HCEC 1CT (cell line): ENCODE measurements at places on chromosomes 3 and 15.

- DNase-seq, result no peak
Observed at GRCh38 chr3:56744016-56744415, 57.7 kb downstream of the ARHGEF3 start.

- no peak for DNase-seq
Observed at GRCh38 chr3:5001135-5001534, 21.9 kb downstream of the BHLHE40 start.

- DNase-seq, result no peak
Observed at GRCh38 chr3:133856316-133856715, 39.4 kb downstream of the RAB6B start.

DNA sequence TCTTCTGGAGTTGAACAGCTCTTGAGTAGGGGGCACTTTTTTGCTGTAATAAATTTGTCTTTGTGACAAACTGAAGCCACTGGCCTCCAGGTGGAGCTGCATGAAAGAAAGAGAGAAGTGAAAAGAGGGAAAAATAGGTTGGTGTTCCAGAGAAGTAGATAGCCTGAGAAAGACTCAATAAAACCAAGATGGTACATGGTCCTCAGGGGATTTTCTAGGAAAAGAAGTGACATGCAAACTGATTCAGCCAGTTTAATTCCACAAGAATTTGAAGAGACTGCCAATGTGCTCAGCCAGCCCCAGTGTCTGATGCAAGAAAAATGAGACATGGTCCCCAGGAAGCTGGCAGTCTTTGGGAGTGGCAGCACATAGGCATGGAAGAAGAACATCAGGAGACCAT is 152.7 kb downstream of the CD47 start:
- peak; percentile 24 for DNase-seq

DNA sequence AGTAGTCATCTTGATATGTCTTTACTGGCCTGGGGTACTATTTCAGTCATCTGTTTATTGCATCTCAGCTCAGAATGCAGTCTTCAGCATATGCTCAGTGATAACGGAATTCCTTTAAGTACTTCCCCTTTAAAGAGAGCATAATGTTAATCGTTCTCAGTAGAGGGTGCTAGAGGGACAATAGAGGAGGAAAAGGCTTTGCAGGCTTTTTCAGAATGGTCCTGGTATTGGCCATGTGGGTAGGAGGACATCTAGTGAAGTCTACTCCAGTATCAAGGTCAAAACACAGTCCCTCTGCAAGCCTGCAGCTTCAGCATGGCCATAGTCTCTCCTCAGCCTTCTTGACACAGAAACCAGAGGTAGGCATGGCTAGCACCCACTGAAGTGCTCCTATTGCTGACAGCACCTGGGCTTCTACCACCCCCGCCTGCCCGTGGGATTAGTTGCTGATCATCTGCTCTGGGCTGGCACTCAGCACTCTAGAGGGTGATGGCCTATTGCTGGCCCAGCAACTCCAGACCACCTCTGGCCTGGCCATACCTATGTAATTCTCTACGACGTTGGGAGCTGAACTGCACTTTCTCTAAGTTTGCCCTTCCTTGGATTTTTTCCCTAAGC is 65.4 kb downstream of the KCNH8 start:
- no peak for DNase-seq

- peak; percentile 92 for DNase-seq
Observed at GRCh38 chr3:146550743-146551510, 6.5 kb upstream of the PLSCR1 start.

DNA sequence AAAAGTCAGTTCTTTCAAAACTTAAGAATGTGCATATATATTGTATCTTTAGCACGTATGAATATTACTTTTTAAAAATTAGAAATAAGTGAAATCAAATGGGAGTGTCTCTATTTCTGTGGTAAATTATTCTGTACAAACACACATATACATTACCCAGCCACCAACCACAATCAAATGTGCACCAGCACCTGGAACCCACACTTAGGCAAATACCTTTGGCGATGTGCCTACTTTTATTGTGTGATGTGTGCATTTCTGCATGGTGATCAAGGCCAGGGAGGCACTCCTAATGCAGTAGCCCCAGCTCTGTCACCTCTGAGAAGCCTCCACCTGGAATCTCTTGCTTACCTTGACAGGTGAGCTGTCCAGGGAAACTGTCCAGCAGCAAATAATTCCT is 76.9 kb downstream of the PIK3R4 start:
- DNase-seq, result no peak
